Activated CD4-positive, alpha-beta memory T cell treated with anti-CD3 and anti-CD28 coated beads, Interleukin-2, amount 10 ng/mL, durations not matched to agents 7 days and 5 days (primary cell): ENCODE measurements at places on chromosomes 16 and 17.

- DNase-seq = no peak
Observed at GRCh38 chr17:17518014-17518413, 21.8 kb upstream of the RASD1 start.

- no peak for DNase-seq
Observed at GRCh38 chr16:86103320-86103719, 204.4 kb downstream of the IRF8 start.

DNA sequence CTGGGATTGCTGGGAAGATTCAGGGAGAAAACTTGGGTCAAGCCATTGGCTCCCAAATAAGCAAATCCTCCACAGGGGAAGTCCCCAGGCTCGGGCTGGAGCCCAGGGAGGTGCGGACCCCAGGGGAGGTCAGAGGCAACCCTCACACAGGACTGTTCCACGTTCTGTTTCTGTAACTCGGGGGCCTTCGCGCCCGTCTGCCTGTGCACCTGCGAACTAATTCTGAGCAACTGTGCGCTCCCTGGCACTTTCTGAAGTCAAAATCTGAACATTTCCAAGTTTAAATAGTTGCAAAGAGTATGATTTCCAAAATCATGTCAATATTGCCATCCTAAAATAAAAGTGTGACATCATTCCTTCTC is 16.8 kb downstream of the TIMM22 start:
- no peak for DNase-seq

- DNase-seq = no peak
Observed at GRCh38 chr17:81044764-81045589, 10.0 kb downstream of the BAIAP2 start.

DNA sequence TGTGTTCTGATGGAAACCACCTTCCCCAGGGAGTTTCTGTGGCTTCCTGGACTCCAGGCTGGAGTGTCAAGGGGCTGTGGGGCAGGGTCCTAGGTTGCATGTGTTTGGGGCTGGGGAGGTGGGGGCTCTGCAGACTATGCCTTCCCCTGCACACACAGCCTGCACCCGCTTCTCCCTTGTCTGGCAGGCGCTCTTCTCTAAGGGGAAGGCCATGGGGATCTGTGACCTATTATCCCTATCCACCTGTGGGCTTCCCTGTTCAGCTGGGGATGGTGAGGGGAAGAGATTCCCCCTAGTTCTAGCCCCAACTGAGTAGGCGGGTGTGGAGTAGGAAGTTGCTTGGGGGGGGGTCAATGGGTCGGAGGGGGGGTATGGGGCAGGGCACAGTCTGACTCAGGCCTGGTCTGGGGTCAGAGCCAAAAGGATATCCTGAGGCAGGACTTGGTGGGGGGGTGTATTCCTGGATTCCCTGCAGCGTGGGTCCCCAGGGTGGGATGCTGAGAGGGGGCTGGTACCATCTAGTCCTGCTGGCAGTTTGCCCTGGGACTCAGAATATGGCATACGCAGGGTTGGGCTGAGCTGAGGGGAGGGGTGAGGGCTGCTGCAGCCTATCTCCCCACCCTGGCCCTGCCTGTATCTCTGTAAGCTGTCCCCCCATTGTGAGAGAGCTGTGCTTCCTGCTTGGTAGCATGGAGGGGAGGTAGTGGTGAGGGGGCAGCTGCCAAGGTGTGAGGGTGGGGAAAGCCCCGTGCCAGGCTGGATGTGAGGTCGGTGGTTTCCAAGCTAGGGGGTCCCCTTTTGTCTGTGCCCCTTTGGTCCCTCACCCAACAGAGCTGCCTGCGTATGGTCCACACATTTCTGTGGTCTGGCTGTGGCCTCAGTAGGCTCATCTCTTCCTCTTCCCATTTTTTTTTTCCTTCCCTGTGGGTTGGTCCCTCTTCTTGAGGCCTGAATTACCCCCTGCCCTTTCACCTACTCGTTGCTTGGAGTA is 14.7 kb downstream of the RARA start:
- DNase-seq = peak; percentile 52

- no peak for DNase-seq
Observed at GRCh38 chr16:8948831-8949230, 14.9 kb downstream of the USP7 start.

DNA sequence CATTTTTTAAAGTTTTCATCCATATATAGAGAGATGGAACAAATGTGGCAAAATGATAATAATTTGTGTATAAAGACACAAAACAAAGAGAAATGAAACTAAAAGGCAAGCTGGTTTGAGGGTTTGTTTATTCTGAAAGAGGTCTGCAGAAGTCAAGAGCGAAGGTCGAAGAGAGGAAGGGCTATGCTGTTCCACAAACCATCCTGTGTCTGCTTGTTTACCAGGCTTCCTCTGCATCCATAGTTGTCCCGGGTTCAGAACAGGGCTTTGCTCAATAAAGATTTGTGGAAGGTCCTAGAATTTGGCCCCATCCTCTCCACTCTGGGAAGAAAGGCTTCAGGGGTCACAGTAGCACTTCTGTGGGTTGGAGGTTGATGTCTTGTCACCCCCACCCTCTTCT is 2.4 kb upstream of the MARVELD3 start:
- no peak for DNase-seq

- DNase-seq = no peak
Observed at GRCh38 chr17:4208238-4208637, 55.5 kb downstream of the ANKFY1 start.

- DNase-seq = peak; percentile 36
Observed at GRCh38 chr17:78558181-78558850, 18.9 kb downstream of the DNAH17 start.

DNA sequence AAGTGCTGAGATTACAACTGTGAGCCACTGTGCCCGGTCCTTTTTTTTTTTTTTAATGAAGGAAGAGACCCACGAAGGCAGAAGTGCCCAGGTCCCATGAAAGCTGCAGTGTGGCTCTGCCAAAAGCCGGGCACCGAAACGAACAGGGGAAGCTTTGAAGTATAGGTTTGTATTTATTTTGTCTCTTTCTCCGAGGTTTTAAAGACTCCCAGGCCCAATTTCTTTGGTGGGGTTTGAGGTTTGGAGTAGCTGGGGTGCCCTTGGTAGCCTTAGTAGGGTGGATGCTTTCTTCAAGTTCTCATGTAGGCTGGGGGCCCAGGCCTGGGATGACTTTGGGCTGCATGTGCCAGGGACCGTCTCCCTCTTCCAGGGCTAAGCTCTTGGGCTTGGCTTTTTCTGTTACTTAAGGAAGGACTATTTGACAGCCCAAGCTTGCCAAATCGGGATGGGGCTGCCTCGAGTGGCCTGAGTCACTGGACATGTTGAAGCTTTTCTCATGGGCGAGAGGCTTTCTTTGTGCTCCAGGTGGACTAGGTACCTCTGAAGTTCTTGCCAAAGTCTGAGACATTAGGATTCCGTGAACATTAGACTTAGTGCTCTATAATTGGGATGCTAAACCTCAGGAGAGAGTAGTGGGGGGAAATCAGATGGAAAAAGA is 66.3 kb downstream of the WIPI1 start:
- no peak for DNase-seq

DNA sequence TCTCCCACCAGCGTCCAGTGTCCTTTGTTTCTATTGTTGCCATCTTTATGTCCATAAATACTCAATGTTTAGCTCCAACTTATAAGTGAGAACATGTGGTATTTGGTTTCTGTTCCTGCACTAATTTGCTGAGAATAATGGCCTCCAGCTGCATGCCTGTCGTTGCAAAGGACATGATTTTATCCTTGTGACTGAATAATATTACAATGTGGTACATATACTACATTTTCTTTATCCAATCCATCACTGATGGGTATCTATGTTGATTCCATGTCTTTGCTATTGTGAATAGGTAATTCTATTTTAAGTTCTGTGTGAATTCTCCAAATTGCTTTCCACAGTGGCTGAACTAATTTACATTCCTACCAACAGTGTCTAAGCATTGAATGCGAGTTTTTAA is 578.6 kb upstream of the CA10 start:
- DNase-seq = no peak

DNA sequence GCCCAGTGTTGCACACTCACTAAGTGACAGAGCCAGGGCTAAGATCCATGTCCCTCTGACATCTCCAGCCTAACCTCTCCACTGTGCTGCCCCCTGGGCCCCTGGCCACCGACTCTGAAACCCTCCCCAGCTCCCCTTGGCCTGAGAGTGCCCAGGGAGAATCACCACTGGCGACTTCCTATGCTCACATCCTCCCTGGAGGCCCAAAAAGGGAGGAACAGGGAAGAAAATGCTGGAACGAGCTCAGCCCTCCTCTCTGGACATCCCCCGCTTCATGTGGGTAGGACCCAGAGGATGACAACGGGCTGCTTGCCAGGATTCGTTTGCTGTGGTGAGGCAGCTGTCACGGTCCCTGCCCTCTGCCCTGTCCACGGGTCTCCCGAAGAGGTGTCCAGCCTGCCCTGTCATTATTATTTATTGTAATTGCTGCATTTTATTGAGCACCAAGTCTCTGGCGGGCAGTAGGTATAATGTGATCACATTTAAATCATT is 153.5 kb upstream of the RPL38 start:
- no peak for DNase-seq

- no peak for DNase-seq
Observed at GRCh38 chr16:89678258-89678657, 8.2 kb upstream of the CDK10 start.

DNA sequence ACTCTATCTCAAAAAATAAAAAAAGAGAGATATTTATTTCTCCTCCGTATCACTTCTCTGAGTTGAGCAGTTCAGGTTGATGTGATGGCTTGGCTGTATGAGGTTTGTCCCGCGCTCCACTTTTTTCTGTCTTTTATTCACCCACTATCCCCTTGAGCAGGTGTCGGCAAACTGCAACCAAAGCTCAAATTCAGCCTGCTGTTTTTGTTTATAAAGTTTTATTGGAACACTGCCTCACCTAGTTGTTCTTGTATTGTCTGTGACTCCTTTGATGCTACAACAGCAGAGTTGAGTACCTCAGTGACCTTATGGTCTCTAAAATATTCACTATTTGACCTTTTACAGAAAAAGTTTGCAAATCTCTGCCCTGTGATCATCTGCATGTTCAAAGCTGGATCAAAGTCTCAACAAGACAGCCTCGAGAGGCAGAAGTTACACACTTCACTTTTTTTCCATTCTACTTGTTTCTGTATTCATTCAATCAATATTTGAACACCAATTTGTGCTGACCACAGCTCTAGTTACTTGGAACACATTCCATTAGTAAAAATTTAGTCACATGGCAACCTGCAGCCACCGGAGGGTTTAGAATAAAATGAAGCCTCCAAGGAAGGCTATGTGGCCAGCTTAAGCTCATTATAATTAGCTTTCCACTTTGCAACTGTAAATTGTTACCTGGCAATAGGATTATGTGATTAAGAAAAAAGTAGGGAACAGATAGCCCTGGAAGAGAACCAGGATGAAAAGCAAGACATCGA is 945.8 kb downstream of the KCNJ2 start:
- DNase-seq = no peak

DNA sequence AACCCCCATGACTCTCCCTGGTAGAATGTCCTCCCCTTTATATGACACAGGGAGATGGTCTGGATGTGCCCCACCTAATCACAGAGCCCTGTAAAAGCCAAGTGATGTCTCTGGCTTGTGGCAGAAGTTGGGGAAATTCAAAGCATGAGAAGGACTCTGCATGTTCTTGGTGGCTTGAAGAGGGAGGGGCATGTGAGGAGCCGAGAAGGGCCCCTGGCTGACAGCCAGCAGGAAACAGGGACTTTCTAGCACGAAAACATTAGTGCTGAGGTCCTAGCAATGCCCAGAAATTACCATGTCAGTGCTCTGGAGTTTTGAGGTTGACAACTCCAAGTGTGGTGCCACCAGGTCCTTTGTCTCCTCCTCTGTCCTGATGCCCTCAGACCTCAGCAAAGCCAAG is 75.9 kb downstream of the USP22 start:
- no peak for DNase-seq

DNA sequence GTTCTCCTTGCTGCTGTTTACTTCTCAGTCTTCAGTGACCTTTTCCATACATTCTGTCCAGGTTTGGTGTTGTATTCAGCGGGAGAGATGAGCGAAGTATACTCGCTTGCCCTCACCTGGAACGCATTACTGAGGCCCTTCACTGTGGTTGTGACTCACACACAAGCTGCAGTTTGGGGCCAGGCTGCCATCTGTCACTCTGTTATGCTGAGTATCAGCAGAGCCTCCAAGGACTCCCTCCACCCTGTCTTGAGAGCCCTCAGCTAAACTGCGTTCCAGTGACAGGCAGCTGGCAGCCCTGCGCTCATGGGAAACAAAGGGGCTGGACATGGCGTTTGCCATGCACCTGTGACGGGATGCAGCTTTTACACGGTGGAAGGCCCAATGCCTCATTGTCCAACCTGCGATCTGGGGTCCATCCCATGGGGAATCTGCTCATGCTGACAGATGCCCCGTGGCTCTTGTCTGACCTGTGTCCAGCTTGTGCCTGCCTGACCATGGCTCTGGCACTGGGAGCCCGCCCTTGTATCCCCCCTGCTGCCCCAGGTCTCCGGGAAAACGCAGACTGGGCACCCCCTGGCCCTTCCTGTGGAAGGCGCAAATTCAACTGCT is 6.5 kb upstream of the ZNF778 start:
- DNase-seq = no peak

GRCh38 chr17:28071891-28072606 is 29.6 kb downstream of the NLK start:
- no peak for DNase-seq

DNA sequence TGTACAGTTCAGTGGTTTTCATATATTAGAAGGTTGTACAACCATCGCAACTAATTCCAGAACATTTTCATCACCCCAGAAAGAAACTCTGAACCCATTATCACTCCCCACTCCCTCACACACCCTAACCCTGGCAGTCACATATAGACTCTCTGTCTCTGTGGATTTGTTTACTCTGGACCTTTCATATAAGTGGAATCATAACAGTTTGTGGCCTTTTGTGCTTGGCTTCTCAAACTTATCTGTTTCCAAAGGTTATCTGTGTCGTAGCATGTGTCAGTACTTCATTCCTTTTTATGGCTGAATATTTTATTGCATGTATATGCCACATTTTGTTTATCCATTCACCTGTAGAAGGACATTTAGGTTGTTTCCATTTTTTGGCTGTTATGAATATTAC is 12.4 kb downstream of the TENT4B start:
- no peak for DNase-seq

DNA sequence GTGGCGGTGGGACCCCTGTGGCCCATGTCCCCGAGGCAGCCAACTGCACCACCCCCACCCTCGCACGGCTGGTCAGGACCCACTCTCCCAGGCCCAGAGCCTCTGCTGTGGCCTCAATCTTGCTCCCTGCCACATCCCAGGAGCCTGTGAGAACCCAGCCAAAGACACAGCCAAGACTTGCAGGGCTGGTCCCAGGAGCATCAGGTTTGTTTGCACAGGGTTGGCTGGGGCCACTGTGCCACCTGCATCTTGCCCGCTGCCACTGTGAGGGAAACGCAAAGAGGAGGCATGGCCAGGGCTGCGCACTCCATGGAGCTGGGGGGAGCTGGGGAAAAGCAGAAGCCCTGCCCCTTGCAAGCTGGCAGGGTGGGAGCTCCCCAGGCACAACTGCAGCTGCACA is 92.5 kb downstream of the SSH2 start:
- DNase-seq = no peak

DNA sequence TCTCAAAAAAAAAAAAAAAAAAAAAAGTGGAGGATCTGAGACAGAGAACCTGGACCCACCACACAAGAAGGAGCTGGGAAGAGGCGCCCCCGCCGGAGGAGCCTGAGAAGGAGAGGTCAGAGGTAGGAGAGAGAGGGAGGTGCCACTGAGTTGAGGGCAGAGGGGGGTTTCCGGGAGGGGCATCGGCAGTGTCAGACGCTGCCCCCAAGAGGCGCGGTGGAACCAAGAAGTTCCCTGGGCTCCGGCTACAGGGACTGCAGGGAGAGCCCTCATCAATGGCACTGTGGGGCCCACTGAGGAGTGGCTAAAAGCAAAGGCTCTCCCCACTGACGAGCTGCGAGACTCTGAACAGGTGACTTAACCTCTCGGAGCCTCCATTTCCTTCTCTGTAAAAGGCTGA is 4.2 kb downstream of the CCDC42 start:
- peak; percentile 41 for DNase-seq
